ENCODE measurements at places on chromosomes 7 and 10.
A peak's percentile ranks its signal among the peaks of the same experiment; 100 is the strongest.

DNA sequence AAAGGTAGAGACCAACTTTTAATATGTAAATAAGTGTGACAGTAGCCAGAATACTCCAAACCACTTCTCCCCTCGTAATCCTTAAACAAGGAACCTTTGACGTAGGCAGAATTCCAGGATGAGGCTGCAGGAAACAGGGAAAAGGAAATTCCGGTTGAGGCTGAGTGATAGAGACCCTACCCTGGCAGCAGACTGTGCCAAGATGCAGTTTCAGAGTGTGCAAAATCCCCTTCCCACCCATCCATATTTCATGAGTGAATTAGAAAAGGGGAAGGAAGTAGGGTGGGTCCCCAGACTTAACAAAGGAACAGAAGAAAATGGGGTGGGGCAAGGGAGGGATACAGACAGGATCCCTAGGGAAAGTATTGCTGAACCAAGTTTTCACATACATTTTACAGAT, 143.0 kb downstream of the RAPGEF5 start:
- DNase-seq, result no peak

DNA sequence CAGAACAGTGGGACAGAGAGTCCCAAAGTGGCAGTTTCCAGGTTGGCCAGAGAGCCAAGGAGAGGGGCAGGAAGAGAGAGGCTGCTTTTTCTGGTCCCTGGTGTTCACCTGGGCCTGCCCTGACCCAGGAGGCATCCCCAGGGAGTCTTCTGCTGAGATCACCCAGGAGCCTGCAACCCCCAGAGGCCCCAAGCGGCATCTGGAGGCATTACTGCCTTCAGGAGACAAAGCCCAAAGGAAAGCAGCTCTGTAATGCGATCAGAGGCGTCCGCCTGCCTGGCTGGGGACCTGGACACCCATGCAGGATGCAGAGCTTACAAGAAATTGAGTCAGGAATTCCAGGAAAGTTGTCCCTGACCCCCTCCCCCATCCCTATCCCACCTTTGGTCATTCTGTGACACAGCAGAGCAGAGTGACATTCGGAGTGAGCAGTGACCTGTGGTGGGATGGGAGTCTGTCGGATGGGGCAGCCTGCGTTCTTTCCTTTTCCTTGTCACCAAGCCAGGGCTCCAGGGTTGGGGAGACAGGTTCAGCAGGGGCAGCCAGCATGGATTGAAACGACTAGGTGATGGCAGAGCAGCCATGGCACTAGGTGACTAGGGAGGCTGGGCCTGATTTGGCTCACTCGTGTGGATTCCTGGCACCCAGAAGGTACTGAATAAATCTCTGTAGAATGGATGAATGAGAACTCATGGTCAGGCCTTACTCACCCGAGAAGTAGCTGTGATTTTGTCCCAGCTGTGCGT, 10.4 kb downstream of the UNC5B start:
- no peak for DNase-seq

DNA sequence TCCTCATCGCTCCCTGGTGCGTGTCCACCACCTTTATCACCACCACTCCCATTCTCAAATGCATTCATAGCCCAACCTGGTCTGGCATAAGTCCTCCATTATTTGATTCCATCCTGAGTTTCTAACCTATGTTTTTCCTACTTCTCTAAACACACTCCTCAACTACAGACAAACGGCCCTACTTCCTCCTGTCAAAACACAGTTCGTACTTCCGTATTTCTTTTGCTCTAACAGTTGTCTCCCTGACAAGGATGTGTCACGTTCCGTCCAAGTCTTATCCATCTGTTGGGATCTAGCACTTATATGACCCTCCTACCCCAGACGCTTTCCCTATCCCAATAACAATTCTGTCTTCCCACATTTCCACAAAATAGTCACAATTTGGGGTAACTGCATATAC, 46.8 kb downstream of the DOCK4 start:
- DNase-seq, result no peak

DNA sequence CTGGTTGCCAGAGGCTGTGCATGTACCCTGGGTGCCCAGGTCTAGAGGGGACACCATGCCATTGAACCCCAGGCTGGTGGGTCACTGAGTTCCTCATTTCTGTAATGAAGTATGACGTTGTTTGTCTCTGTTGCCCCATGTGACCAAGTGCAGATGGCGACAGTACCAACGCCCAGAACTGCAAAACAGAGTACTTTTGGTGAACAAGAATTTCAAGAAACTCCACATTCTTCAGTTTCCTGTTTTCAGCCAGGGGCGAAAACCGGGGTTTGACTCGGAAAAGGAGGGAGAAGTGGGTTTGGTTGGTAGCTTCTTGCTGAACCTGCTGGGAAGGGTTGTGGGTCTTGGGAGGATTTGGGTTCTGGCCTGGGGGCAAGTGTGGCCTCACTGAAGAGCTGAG, 18.2 kb downstream of the CYP17A1 start:
- DNase-seq, result peak; percentile 53

- no peak for DNase-seq
Observed at GRCh38 chr7:66859794-66860645, 61.0 kb upstream of the TMEM248 start.

DNA sequence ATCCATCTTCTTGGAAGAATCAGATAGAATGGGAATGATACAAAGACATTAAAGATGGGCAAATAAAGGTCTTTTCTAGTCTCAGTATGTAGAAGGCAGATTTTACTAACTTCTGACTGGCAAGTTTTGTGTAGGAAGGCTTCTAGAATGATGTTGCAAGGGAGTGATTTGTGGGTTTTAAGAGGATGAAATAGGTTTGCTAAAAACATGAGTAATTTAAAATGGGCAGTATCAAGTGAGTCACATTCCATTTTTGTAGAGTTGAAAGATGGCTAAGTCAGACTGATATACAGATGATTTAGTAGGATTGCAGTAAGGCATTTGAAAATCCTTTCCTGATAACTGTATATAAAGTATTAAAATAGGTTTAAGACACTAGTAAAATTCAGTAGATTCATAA, 777.4 kb downstream of the SORCS1 start:
- no peak for DNase-seq

DNA sequence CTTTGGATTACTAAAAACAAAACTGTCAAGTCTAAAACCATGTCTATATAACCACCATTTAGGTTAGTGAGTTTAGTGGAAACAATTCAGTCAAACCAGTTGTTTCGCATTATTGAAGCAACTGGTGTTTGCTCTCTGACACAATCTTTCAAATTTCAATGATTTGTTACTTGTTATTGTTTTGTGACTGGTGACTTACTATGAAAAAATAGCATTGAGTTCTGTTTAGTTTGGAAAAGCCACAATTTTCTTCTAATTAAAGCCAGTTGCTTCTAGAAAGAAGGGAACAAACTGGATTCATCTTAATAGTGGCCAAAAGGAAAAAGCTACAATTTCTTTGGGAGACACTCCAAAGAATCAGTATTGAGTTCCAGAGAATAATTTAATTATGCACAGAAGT, 30.4 kb downstream of the LAMB4 start:
- no peak for DNase-seq

GRCh38 chr7:1290679-1291356, 58.1 kb downstream of the UNCX start:
- DNase-seq, result peak; percentile 35

GRCh38 chr7:108203537-108203936, 73.4 kb upstream of the LAMB4 start:
- DNase-seq, result no peak

Data from lower lobe of right lung (tissue), 2 donors.